Activated naive CD4-positive, alpha-beta T cell treated with anti-CD3 and anti-CD28 coated beads, Interleukin-2, amount 50 U/mL, for 72 hours (primary cell): ENCODE measurements at places on chromosomes 3 and 15.

DNA sequence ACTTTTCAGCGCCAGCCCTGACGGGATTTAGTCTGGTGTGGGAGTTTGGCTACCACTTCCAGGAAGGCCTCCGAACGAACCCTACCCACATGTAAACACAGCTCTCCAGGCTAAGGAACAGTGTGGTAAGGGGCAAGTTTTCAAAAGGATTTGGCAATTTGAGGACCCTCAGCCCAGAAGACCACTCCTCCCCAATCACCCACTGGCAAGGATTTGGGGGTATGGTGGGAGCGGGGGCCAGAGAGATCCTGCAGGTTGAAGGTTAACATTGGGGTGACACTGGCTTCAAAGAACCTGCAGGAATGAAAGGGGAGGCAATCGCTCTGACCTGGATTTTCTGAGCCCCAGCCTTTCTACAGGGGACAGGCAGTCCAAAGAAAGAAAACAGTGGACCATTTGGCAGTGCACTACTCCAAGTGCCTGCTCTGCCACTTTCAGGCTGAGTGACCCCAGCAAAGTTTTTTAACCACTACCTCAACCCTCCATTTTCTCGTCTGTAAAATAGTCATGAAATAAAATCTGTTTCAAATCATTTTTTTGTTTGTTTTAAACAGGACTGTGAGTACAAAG, 34.5 kb downstream of the ZIC4 start:
- DNase-seq: no peak

GRCh38 chr3:112092496-112093179, 6.4 kb downstream of the C3orf52 start:
- DNase-seq: no peak

GRCh38 chr3:56269755-56270535, 198.3 kb downstream of the ERC2 start:
- no peak for DNase-seq

- no peak for DNase-seq
These were observed 8.5 kb downstream of the CGNL1 start for GRCh38 chr15:57384816-57385215.

DNA sequence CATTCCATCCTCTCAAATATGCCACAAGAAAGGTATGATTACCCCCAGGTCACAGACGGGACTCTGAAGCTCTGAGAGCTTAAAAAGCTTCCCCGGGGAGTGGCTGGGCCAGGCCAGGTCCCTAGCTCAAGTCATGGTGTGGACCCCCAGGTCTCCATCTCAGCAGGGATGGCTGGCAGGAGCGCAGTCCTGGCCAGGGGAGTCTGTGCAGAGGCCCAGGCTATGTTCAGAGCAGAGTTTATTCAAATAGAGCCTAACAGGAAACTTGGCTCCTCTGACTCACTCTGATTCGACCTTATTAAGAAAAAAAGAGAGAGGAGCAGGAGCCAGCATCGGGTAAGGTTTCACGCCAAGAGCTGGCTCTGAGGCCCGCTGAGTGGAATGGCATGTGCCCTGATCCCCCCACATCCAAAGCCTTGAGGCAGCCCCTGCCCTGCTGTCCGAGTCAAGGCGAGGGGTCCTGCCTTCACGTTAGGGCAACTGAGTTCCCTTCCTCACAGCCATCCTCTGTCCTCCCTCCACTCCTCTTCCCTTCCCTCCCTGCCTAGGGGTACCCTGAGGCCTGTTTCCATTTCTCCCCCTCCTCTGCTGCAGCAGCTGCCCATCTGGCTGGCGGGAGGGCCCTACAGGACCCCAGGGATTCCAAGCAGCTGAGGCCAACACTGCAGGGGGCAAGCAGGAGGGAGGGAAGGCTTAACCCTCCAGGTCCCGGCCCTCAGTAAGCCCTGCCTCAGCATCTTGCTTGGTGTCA, 1.9 kb upstream of the LOXL1 start:
- DNase-seq: peak; percentile 42

GRCh38 chr15:96350934-96351724, 20.6 kb downstream of the NR2F2 start:
- no peak for DNase-seq

GRCh38 chr15:98405013-98405412, 243.3 kb upstream of the IGF1R start:
- no peak for DNase-seq

DNA sequence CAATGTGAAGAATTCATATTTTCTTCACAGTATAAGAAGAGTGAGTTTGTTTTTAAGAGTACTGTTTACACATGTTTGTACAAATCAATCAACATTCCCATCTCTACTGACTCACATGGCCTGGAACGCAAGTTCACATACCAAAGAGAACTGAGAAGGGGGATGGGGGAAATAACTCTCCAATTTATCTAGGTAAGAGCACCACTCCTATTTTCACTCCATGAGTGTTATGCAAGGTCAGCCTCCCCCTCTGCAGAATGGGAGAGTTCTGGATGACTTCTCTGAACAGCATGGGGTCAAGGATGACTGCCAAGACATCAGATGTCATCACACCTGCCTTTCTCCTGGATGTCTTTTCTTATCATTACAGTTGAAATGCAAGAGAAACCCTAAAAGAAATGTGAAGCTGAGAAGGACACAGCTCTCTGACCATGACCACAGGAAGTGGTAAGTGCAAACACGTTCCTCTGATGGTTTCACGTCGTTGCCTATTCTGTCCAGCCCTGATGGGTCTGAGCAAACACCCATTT, 95.2 kb downstream of the SEMA6D start:
- no peak for DNase-seq

DNA sequence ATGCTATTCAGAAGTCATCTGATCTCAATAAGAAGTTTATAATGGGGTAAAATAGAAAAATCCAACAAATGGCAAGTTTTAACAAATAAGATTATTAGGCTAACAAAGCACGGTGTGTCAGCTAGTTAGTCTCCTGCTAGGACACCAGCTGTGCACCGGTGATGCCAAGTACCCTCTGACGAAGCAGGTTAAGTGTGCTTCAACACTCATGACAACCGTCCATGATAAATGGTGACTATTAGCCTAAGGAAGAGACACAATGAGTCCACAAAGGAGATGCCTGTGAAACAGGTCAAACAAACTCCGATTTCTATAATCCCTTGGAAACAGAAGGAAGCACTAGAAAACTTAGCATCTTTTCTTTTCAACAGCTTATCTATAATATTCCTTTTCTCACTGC, 36.5 kb downstream of the ATP13A3 start:
- DNase-seq: no peak

DNA sequence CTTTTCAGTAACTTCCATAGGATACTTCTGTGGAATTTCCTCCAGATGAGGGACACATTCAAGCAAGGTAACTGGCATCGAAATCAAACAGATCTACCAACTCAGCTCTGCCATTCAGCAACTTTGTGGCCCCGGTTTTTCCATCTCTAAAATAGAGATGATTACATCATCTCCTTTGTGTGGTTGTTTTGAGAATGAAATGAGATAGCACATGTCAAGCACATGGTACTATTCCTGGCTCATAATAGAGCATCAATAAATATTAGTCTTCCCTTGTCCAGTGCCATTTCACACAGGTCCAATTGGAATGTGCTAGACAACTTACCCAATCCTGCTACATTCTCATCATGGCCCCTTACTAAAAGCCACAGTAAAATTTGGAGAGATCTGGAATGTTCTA, 24.2 kb upstream of the TM4SF4 start:
- DNase-seq: no peak

- DNase-seq: no peak
These were observed 18.3 kb downstream of the CALML4 start for GRCh38 chr15:68186671-68187397.

- DNase-seq: no peak
These were observed 49.1 kb downstream of the OXNAD1 start for GRCh38 chr3:16313886-16314645.

- no peak for DNase-seq
These were observed 63.7 kb upstream of the ULK4 start for GRCh38 chr3:42025370-42026138.

DNA sequence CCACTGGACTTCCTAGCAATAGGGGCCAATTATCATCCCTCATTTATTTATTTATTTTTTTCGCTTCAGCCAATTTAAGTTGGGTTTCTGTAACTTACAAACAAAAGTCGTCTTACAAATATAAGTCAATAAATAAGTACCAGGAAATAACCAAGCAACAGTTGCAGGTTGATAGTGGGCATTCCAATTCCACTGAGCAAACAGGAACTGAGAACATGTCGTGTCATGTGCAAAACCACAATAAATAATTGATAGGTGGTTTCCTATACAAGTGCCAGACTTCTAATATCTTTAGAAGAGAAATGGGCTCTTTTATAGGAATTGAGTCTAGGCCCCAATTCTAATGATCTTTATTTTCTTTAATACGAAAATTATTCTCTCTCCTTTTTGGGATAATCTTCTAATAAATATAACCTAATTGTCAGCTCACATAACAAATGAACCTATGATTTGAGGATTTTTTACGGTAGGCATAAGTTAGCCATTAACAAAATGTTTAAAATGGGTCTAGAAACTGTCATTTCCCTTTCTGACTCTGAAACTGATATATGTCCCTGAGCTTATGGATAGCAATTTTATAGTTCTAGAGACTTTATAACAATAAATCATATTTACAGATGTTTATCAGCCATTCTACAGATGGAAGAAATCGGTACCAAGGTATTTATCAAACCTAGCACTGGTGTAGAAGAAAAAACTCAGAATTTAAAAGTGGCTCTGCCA, 571.8 kb downstream of the FOXP1 start:
- DNase-seq: no peak

GRCh38 chr3:71389911-71390573, 193.5 kb downstream of the FOXP1 start:
- DNase-seq: peak; percentile 27

DNA sequence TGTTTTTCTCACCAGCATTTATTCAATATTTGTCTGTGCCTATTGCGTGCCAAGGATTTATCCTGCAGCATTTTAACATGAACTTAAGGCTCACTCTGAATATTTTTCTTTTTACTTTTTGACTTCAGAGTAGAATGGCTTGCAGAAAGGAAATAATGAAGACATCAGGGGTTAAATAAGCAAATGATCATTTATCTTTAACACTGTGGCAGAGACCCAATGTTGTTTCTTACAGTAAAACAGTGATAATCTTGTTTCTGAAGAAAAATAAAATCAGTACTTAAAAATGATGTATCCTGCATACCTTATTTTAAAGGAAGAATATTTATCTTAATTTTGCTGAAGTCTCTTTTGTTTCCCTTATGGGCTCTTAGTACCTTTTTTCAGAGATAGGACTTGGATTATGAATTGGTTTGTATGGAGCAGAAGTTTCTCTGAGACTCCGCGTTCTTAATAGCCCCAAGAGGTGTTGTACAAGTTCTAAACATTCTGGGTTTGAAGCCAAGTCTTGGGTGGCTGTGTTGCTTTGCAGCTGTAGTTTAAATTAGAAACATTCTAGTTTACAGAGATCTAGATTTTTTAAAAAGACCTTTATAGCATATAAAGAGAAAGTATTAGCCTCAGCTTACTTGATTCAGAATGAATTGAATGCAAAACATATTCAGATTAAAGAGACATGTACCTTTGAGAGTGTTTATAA, 40.5 kb downstream of the COL6A6 start:
- no peak for DNase-seq

GRCh38 chr15:26475554-26475953, 297.3 kb downstream of the GABRB3 start:
- no peak for DNase-seq

DNA sequence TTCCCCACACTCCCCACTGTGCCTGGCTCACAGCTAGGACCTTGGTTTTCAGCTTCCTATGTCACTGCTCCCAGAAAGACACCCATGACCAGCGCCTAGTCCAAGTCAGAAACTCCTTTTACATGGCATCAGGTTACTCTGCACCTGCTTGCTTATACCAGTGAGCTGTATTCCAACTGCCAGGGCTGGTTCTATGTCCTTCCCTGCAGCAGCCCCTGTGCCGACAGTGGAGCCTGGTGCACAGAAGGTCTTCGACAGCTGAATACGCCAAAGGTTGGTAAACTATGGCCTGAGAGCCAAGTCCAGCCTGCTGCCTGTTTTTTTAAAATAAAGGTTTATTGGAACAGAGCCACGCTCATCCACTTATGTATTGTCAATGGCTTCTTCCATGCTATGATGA, 102.5 kb downstream of the IQSEC1 start:
- DNase-seq: no peak

- DNase-seq: no peak
These were observed 7.7 kb downstream of the POU1F1 start for GRCh38 chr3:87268646-87269211.

DNA sequence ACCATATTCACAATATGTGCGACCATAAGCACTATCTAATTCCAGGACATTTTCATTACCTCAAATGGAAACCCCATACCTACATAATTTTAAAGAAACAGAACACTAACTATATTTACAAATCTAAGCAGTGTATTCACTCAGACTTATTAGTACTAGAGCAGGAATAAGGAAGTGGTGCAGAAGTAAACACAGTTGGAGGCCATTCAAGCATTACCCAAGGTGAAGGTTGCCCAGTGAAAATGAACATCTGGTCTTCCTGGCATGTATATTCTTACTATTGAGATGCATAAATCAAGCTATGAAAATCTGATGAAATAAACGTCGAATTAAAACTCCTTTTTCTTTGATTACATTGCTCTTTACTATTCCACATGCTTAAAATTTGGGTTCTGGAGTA, 78.9 kb upstream of the TTC14 start:
- DNase-seq: no peak

GRCh38 chr3:141561426-141562034, 74.7 kb downstream of the RASA2 start:
- DNase-seq: no peak

- DNase-seq: peak; percentile 24
These were observed 68.8 kb upstream of the IQSEC1 start for GRCh38 chr3:13141991-13142412.

DNA sequence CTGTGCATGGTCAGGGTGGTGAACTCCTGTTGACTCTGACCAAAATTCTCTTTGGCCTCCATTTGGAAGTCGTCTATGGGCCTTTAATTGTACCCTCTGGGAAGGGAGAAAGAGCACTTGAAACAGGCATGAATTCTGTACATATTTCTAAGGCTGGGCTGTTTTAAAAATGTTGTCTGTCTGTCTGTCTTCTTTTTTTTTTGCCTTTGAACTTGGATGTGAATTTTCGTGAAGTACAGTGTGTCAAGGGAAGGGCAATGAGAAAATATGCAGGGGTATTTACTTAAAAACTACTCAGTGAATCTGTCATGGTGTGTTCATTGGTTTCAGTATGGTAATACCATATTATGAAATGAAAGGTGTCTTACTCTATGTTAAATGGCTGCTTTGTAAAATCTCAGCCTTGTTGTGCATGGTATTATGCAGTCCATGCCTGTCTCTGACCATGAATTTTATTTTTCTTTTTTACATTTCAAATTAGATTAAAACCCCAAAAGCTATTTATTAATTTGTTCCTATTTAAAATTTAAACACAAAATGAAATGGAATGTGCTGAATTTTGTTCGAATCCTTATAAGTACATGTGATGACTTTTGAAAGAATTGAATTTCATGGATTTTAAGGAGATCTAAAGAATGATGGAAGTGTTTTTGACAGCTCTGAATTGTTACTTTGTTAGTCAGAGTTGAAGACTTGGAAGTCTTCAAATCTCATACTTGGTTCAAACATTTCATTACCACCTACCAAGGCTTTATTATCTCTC, 51.1 kb downstream of the RARB start:
- no peak for DNase-seq

- DNase-seq: no peak
These were observed 32.5 kb downstream of the TPRG1 start for GRCh38 chr3:189204167-189204866.

- DNase-seq: no peak
These were observed 119.9 kb downstream of the CADPS start for GRCh38 chr3:62755285-62755684.

- no peak for DNase-seq
These were observed 199.5 kb upstream of the LPP start for GRCh38 chr3:187954516-187954872.
